Ovary (tissue), 10 donors: ENCODE measurements at places on chromosomes 2 and 18. TPM values are rescaled to one million over a fixed set of nuclear protein-coding genes. Genes with fewer than 3 reads are reported as not detected.

- DNase-seq = no peak
- H3K36me3 ChIP-seq = no peaks in the 10 kb centered on the region
- no peak overlapping the region for H3K27ac ChIP-seq
- H3K27me3 ChIP-seq = no peaks in the 10 kb centered on the region
- H3K4me3 ChIP-seq = no peak overlapping the region
- H3K4me1 ChIP-seq = no peaks in the 10 kb centered on the region
These were observed 145.0 kb upstream of the OSR1 start for GRCh38 chr2:19503406-19503805.

- H3K27ac ChIP-seq = no peak overlapping the region
- DNase-seq = no peak
- no peaks in the 10 kb centered on the region for H3K27me3 ChIP-seq
- H3K36me3 ChIP-seq = no peaks in the 10 kb centered on the region
- H3K4me1 ChIP-seq = no peaks in the 10 kb centered on the region
These were observed 73.6 kb downstream of the RND3 start for GRCh38 chr2:150413910-150414309.

DNA sequence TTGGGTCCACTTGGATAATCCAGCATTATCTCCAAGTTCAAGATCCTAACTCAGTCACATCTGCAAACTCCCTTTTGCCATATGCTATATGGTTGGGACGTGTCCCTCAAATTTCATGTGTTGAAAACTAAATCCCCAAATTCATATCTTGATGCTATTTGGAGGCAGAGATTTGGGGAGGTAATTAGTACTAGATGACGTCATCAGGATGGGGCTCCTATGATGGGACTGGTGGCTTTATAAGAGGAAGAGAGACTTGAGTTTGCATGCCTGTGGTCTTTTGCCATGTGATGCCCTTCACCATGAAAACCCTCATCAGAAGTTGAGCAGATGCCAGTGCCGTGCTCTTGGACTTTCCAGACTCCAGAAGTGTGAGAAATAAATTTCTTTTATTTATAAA is 16.8 kb upstream of the SMAD4 start:
- no peaks in the 10 kb centered on the region for H3K36me3 ChIP-seq
- no peak for DNase-seq
- H3K27ac ChIP-seq = no peak overlapping the region

GRCh38 chr18:59093668-59094067 is 46.0 kb upstream of the SEC11C start:
- no peak overlapping the region for H3K27ac ChIP-seq
- H3K27me3 ChIP-seq = no peaks in the 10 kb centered on the region
- H3K4me1 ChIP-seq = no peaks in the 10 kb centered on the region
- H3K36me3 ChIP-seq = no peaks in the 10 kb centered on the region

GRCh38 chr2:240851078-240851991 is 17.3 kb upstream of the AGXT start:
- peak; percentile 90 for DNase-seq
- H3K4me3 ChIP-seq = no peak overlapping the region
- no peaks in the 10 kb centered on the region for H3K36me3 ChIP-seq
- no peaks in the 10 kb centered on the region for H3K4me1 ChIP-seq
- H3K27me3 ChIP-seq = no peaks in the 10 kb centered on the region
- H3K27ac ChIP-seq = no peak overlapping the region

DNA sequence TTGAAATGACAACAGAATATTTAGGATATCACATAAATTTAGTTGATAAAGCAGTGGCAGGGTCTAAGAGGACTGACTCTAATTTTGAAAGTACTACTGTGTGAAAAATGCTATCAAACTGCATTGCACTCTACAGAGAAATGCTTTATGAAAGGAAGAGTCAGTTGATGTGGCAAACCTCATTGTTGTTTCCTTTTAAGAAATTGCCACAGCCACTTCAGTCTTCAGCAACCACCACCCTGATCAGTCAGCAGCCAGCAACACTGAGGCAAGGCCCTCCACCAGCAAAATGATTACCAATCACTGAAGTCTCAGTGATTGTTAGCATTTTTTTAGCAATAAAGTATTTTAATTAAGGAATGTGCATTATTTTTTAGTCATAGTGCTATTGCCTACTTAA is 488.7 kb upstream of the SLC39A10 start:
- DNase-seq = no peak
- H3K36me3 ChIP-seq = no peaks in the 10 kb centered on the region
- no peak overlapping the region for H3K27ac ChIP-seq
- H3K27me3 ChIP-seq = no peaks in the 10 kb centered on the region
- no peak overlapping the region for H3K4me3 ChIP-seq

DNA sequence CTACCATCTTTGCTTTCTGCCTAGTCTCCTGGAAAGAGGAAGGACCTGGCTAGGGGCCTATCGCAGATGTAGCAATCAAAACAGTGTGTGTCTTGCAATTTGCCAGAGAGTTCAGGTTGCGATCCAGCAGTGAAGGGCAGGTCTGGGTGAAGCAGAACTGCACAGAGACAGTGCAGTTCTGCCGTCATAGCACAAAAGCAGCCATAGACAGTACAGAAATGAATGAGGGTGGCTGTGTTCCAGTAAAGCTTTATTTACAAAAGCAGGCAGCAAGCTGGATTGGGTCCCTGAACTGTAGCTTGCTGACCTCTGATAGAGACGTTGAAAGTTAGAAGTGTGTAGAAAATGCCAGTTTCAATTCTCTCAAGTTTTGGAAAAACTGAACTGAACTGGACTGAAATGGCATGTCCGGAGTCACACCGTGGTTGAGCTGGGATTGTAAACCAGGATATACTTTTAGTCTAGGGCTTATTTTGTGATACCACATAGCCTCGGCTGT is 186.8 kb downstream of the LTBP1 start:
- peak overlapping the region; percentile 90 for H3K27ac ChIP-seq
- DNase-seq = peak; percentile 70
- peaks cover 12% of the 10 kb centered on the region for H3K4me1 ChIP-seq
- H3K27me3 ChIP-seq = no peaks in the 10 kb centered on the region

GRCh38 chr2:1927896-1928568 is 183.7 kb upstream of the PXDN start:
- no peaks in the 10 kb centered on the region for H3K27me3 ChIP-seq
- H3K36me3 ChIP-seq = no peaks in the 10 kb centered on the region
- H3K4me1 ChIP-seq = no peaks in the 10 kb centered on the region

DNA sequence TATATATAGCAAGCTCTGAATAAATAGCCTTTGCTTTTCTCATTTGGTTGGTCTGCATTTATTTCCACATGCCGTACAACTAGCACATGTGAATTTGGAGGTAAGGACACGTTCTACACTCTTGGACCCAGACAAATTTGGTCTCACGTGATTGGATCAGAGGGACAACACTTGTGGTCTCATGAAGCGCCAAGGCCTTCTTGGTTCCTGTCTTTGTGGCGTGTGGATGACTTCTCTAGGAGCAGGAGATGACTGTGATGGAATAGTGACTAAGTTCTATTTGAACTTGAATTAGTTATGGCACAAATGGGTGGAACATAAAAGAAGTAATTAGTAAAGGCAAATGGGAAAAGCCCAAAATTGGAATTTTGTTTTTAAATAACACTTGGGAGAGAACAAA is 206.9 kb downstream of the BCL2 start:
- H3K4me1 ChIP-seq = peaks cover 2% of the 10 kb centered on the region
- H3K4me3 ChIP-seq = no peak overlapping the region
- no peaks in the 10 kb centered on the region for H3K27me3 ChIP-seq
- no peaks in the 10 kb centered on the region for H3K36me3 ChIP-seq
- no peak overlapping the region for H3K27ac ChIP-seq

DNA sequence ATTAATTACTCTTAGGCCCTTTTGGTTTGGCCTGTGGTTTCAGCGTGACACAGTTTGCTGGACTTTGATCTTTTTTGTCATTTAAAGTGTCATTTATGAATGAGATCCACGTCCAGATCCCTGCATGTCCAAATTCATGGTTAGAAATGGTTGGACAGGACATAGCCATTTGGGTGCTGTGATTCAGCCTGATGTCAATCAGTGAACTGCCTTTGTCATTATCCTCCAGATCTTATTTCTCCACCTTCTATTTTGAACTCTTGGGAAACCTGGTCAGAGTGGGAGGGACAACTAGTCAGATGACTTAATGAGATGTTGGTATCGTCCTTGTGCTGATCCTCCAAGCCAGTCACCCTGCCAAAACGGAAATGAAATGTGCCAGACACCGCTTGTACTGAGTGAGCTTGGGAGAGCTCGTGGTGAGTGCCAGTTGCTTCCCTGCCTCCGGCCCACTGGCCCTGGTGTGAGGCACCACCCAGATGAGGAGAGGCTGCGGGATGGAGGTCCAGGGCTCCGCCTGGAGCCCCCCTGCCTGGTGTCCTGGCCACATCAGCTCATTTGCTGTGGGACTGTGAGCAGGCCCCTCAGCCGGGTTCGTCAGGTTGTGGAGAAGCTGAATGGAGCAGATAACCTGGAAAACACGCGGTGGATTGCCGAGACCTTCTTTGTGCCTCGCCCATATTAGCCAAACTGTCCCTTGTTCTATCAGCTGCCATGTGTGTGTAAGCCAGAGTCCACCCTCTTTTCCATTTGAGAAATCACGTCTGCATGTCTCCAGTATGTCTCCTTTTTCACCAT is 70.1 kb downstream of the DGKD start:
- no peaks in the 10 kb centered on the region for H3K27me3 ChIP-seq
- H3K4me1 ChIP-seq = peaks cover 13% of the 10 kb centered on the region
- H3K36me3 ChIP-seq = no peaks in the 10 kb centered on the region

DNA sequence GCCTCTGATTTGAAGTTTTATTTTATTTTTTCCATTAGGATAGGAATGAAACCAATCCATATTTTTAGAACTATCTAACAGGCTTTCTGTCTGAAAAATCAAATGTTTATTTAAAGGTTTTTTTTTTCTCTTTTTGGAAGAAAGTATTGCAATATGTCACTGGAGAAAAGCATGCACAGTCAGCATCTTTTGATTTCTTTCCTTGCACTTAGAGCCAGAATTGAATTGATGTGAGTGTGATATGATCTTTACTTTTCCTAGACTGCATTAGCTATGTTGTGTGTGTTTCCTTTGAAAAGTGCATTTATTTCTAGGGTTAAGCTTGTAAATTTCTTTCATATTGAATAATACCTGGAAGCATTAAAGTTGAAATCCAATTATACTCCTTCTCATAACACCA is 87.6 kb downstream of the ASXL3 start:
- no peak overlapping the region for H3K27ac ChIP-seq
- H3K4me1 ChIP-seq = no peaks in the 10 kb centered on the region
- H3K36me3 ChIP-seq = no peaks in the 10 kb centered on the region
- no peak for DNase-seq

- no peaks in the 10 kb centered on the region for H3K36me3 ChIP-seq
- H3K4me1 ChIP-seq = no peaks in the 10 kb centered on the region
- H3K4me3 ChIP-seq = no peak overlapping the region
- no peak for DNase-seq
These were observed 340.3 kb upstream of the SALL3 start for GRCh38 chr18:78639006-78639950.

DNA sequence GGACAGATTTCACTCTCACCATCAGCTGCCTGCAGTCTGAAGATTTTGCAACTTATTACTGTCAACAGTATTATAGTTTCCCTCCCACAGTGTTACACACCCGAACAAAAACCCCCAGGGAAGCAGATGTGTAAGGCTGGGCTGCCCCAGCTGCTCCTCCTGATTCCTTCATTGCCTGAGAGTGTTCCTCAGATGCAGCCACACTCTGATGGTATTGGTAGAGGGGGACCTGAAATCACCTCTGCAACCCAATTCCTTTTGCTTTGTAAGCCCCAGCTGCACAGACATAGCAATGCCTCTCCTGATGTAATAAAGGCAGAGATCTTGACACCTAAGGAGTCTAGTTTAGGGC is 1529.8 kb downstream of the RPIA start:
- no peak for DNase-seq

- no peaks in the 10 kb centered on the region for H3K4me1 ChIP-seq
- no peak overlapping the region for H3K27ac ChIP-seq
- no peak overlapping the region for H3K4me3 ChIP-seq
- H3K36me3 ChIP-seq = no peaks in the 10 kb centered on the region
- H3K27me3 ChIP-seq = no peaks in the 10 kb centered on the region
These were observed 83.1 kb downstream of the UPP2 start for GRCh38 chr2:158184556-158185343.

DNA sequence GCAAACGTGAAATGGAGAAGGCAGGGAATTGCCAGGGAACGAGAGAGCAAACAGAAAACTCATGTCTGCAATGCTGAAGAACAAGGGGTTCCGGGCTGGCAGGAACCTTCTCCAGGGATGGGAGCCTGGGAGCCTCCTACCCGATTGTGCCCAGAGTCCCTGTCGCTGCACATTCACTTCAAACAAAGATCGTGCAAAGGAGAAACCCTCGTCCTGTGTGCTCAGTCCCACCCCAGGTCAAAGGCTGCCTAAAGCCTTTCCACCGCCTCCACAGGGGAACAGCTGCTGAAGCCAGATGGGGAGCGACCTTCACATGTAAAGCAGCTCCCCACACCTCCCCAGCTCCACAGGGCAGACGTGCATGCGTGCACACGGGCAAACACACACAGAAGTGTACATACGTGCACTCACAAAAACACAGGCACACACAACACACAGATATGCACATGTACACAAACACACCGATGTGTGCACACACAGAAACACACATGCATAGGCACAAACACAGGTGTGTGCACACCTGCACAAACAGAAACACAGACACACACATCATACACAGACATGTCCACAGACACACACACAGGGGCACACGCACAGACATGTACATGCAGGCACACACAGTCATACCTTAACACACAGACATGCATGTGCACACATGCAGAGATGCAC is 460.1 kb upstream of the SALL3 start:
- H3K27ac ChIP-seq = no peak overlapping the region
- no peaks in the 10 kb centered on the region for H3K27me3 ChIP-seq
- no peaks in the 10 kb centered on the region for H3K4me1 ChIP-seq
- H3K4me3 ChIP-seq = no peak overlapping the region

GRCh38 chr2:215417400-215417951 is 18.4 kb downstream of the FN1 start:
- H3K27ac ChIP-seq = no peak overlapping the region
- H3K27me3 ChIP-seq = no peaks in the 10 kb centered on the region
- no peaks in the 10 kb centered on the region for H3K36me3 ChIP-seq
- DNase-seq = no peak

- no peaks in the 10 kb centered on the region for H3K4me1 ChIP-seq
- no peak overlapping the region for H3K4me3 ChIP-seq
- H3K36me3 ChIP-seq = no peaks in the 10 kb centered on the region
- no peak for DNase-seq
These were observed 14.1 kb downstream of the LAMA3 start for GRCh38 chr18:23703057-23703986.

DNA sequence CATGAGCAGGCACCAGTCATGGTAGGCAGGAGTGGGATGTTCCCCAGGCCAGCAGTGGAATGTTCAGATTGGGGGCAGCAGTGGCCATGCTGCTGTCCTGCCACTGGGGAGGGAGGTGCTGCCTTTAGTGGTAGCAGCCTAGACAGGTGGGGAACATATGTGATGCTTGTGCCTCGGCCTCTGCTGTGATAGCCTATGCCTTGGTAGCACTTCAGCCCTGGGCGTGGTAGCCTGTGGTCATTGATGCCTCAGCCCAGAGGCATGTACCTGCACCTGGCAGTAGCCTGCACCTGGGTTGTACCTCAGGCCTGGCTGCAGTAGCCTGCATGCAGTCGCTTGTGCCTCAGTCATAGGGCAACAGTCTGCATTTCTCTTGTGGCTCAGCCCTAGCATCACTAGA is 7.1 kb downstream of the RFTN2 start:
- no peak overlapping the region for H3K4me3 ChIP-seq
- H3K27me3 ChIP-seq = no peaks in the 10 kb centered on the region
- H3K4me1 ChIP-seq = peaks cover 3% of the 10 kb centered on the region
- H3K27ac ChIP-seq = no peak overlapping the region
- no peak for DNase-seq

GRCh38 chr18:66271962-66272361 is 331.9 kb downstream of the CDH19 start:
- H3K4me1 ChIP-seq = no peaks in the 10 kb centered on the region
- H3K27me3 ChIP-seq = no peaks in the 10 kb centered on the region
- no peaks in the 10 kb centered on the region for H3K36me3 ChIP-seq
- no peak for DNase-seq

The KCNE4 gene
- total RNA-seq = 3.0 TPM

The PUM2 gene
- total RNA-seq = 121 TPM

The ABCB11 gene
- total RNA-seq = under 0.01 TPM

The TRAK2 gene
- total RNA-seq = 14.3 TPM
